ENCODE measurements at places on chromosomes 2 and 18. TPM values are rescaled to one million over a fixed set of nuclear protein-coding genes. Genes with fewer than 3 reads are reported as not detected.

UBE2F gene
- 34.6 TPM for total RNA-seq

RAPH1 gene
- 3.6 TPM for total RNA-seq

TNFRSF11A gene
- total RNA-seq, result 3.1 TPM

LONRF2 gene
- total RNA-seq, result 0.12 TPM

FBLN7 gene
- total RNA-seq, result 17.2 TPM

CMPK2 gene
- total RNA-seq, result 5.3 TPM

PSTPIP2 gene
- 15.8 TPM for total RNA-seq

CDH7 gene
- total RNA-seq, result not detected

ABCB11 gene
- total RNA-seq, result not detected

C2orf72 gene
- total RNA-seq, result not detected

CLEC4F gene
- not detected for total RNA-seq

STARD6 gene
- not detected for total RNA-seq

EVX2 gene
- total RNA-seq, result not detected

CD8B2 gene
- total RNA-seq, result not detected

DSG1 gene
- not detected for total RNA-seq

ALK gene
- total RNA-seq, result not detected

SERPINB11 gene
- total RNA-seq, result not detected

FSHR gene
- not detected for total RNA-seq

RGPD4 gene
- total RNA-seq, result not detected

TXNDC2 gene
- total RNA-seq, result not detected

HOXD1 gene
- total RNA-seq, result not detected

NYAP2 gene
- 0.12 TPM for total RNA-seq

CYP26B1 gene
- not detected for total RNA-seq

NDUFV2 gene
- total RNA-seq, result 222 TPM

COL4A3 gene
- 0.23 TPM for total RNA-seq

DES gene
- not detected for total RNA-seq

SPC25 gene
- not detected for total RNA-seq

C1QL2 gene
- total RNA-seq, result not detected

TCF23 gene
- total RNA-seq, result not detected

ARHGEF33 gene
- total RNA-seq, result not detected

ASPRV1 gene
- 1.7 TPM for total RNA-seq

CENPA gene
- total RNA-seq, result 0.52 TPM

L3MBTL4 gene
- total RNA-seq, result 0.18 TPM

MYL12A gene
- 480 TPM for total RNA-seq

ACTG2 gene
- total RNA-seq, result not detected

VIL1 gene
- total RNA-seq, result 0.32 TPM

SP5 gene
- total RNA-seq, result not detected

C1D gene
- total RNA-seq, result 14.1 TPM

TMEM169 gene
- total RNA-seq, result 1.6 TPM

ATG9A gene
- total RNA-seq, result 42.4 TPM

DPP4 gene
- total RNA-seq, result 53.6 TPM

ABCG5 gene
- total RNA-seq, result not detected

HOXD13 gene
- total RNA-seq, result not detected

SAG gene
- total RNA-seq, result 0.25 TPM

MSH2 gene
- total RNA-seq, result 9.7 TPM

FAM110C gene
- total RNA-seq, result 0.26 TPM

HRH4 gene
- total RNA-seq, result 8.5 TPM

DOCK10 gene
- 185 TPM for total RNA-seq

BBS5 gene
- total RNA-seq, result 2.0 TPM

XDH gene
- total RNA-seq, result not detected

PUM2 gene
- 114 TPM for total RNA-seq

IL18R1 gene
- total RNA-seq, result 31.7 TPM

SRD5A2 gene
- not detected for total RNA-seq

INHA gene
- total RNA-seq, result not detected

HOXD11 gene
- total RNA-seq, result not detected

EXOC6B gene
- 17.3 TPM for total RNA-seq

Measured in T-helper 17 cell (primary cell).